MG63 (cell line): ENCODE measurements at places on chromosomes 5 and 9.

DNA sequence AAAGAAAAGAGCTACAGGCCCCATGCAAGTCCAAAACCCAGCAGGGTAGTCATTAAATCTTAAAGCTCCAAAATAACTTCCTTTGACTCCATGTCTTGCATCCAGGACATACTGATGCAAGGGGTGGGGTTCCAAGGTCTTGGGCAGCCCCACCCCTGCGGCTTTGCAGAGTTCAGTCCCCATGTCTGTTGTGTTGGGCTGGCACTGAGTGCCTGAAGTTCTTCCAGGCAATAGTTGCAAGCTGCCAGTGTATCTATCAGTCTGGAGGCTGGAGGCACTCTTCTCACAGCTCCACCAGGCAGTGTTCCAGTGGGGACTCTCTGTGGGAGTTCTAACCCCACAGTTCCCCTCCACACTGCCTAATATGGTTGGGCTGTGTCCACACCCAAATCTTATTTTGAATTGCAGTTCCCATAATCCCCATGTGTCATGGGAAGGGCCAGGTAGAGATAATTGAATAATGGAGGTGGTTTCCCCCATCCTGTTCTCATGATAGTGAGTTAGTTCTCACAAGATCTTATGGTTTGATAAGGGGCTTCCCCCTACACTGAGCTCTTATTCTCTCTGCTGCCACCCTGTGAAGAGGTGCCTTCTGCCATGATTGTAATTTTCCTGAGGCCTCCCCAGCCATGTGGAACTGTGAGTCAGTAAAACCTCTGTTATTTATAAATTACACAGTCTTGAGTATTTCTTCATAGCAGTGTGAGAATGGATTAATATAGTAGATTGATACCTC, 237.5 kb upstream of the ADRA1B start:
- no peak for DNase-seq

- DNase-seq = peak; percentile 69
Measured at GRCh38 chr5:17218353-17219005, 1.0 kb downstream of the BASP1 start.

GRCh38 chr5:55324815-55325418, 17.1 kb downstream of the MTREX start:
- no peak for DNase-seq

DNA sequence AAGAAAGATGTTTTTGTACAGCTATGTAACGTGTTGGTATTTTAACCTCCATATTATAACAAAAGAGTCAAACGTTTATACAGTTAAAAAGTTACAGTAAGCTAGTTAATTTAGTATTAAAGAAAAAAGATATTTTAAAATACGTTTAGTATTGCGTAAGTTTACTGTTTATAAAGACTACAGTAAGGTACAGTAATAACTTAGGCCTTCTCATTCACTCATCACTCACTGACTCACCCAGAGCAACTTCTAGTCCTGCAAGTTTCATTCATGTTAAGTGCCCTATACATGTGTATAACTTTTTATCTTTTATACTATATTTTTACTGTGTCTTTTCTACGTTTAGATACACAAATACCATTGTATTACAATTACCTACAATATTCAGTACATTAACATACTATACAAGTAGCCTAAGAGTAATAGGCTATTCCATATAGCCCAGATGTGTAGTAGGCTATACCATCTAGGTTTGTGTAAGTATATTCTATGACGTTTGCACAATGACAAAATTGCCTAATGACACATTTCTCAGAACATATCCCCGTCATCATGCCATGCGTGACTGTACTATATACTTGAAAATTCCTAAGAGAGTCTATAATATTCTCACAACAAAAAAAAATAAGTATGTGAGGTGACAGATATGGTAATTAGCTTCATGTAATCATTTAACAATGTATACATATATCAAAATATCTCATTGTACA, 33.8 kb downstream of the ERP44 start:
- DNase-seq = peak; percentile 15

GRCh38 chr9:32742296-32742695, 41.0 kb upstream of the TMEM215 start:
- DNase-seq = peak; percentile 44

DNA sequence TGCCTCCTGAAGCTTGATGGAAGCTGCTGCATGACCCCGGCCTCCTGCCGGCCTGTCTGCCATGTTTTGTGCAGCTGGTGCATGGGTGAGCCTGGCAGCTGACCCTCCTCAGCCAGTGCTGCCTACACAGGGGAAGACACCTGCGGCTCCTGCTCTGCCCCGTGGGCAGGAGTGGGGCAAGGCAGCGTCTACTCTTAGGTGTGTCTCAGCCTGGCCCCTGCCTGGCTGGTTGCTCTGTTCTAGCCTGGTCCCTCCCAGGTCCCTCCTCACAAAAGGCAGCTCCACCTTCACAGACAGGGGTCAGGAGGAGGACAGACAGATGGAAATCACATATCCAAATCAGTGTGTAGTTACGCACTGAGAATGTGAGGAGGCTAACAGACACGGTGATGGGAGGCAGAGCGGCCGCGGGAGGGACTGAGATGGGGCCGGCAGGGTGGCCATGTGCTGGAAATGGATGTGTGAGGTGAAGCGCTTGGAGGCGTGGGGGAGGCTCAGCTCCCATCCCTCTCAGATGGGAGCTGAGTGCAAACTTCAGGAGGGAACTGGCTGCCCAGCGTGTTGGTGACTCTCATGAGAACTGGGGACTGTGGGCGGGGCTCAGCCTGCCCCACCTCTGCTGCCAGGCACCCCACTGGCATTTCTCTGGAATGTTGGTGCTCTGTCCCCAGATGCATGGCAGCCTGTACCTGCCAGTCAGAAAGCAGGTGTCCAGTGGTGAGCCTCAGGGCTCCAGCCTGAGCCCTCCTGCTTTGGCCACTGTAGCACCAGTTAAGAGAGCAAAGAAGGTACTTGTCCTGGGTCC, 43.4 kb downstream of the PPARGC1B start:
- no peak for DNase-seq

- DNase-seq = no peak
Measured at GRCh38 chr9:137031904-137032640, at the start of gene FUT7. Gene FUT7, minus strand, starts transcription at chr9:137032088. Its CDS starts 97 bp downstream, at chr9:137031991.

- DNase-seq = no peak
Measured at GRCh38 chr9:15553528-15553898, 670 bp downstream of the CCDC171 start.

- DNase-seq = no peak
Measured at GRCh38 chr5:87268970-87269377, 1.3 kb downstream of the RASA1 start.

DNA sequence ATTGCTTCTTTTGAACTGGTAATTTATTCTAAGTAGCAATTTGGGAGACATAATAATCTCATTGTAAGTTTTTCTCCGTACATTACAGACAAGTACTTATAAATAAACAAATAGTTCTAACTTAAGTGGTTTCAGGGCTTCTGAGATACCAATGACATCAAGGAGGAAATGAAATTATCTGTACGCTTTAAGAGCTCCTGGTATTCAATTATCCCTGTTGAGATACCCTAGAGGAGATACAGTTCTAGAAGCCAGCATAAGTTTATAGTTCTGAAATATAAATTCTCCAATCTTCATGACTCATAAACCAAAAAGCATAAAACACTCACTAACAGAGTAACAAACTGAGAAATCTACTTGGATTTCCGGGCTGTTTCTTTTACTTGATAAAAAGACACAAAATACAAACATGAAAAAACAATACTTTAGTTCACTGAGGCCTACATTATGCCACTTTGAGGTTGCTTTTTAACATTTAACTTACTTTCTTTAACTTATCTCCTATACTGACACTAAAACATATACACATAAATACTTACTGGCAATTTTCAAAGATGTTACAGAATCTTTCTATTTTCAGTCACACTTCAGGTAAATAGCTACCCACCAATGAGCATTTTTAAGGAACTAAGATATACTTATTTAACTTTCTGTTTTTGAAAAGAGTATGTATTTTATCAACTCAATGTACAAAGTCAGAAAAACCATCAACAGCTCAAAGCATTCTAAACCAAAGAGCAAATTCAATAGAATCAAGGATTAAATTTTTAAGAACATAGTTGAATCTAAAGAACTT, 7.5 kb downstream of the DCTN4 start:
- no peak for DNase-seq

GRCh38 chr5:23035555-23036090, 182.5 kb upstream of the CDH12 start:
- DNase-seq = no peak

- no peak for DNase-seq
Measured at GRCh38 chr9:110213413-110214044, 5.6 kb upstream of the C9orf152 start.

DNA sequence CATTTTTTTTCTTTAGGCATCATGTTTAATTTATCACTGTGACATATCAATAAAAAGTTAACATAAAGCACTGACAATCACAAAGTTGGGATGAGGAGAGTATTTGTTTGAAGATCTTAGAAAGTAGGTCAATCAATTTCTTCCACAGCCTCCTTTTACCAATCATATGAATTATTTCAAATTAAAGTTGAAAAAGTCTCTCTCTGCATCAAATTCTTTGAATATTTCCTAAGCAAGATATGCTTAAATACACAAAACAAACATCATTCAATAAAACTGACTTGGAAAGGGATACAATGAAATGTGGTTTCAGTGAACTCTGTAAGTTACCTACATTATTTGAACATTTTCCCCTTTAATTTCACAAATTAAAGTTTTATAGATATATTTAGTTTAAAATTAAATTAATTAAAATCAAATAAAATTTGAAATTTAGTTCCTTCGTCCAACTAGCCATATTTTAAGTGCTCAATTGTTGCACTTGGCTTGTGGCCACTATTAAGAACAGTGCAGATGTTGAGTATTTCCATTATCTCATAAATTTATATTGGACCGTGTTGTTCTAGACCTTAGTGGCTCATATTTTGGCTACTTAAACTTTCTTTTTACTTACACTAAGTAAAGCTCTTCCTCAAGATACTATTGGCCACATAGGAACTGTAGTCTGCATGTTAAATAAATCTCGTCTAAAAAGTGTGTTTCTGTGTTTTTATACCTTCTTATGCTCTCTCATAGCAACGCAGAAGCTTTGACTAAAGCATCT, 949.7 kb upstream of the NUDT12 start:
- no peak for DNase-seq

DNA sequence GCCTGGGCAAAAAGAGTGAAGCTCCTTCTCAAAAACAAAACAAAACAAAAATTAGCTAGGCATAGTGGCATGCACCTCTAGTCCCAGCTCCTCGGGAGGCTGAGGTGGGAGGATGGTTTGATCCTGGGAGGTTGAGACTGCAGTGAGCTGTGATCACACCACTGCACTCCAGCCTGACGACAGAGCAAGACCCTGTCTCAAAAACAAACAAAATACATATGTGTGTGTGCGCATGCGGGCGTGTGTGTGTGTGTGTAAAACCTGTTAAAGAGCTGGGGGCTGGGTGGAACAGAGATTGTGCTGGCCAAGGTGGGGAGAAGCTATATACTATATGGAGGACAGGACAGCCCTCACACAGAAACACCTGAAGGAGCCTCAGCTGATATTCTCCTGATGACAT, 27.4 kb upstream of the DENND4C start:
- DNase-seq = no peak

GRCh38 chr5:30853158-30853557, 340.3 kb upstream of the CDH6 start:
- DNase-seq = no peak

DNA sequence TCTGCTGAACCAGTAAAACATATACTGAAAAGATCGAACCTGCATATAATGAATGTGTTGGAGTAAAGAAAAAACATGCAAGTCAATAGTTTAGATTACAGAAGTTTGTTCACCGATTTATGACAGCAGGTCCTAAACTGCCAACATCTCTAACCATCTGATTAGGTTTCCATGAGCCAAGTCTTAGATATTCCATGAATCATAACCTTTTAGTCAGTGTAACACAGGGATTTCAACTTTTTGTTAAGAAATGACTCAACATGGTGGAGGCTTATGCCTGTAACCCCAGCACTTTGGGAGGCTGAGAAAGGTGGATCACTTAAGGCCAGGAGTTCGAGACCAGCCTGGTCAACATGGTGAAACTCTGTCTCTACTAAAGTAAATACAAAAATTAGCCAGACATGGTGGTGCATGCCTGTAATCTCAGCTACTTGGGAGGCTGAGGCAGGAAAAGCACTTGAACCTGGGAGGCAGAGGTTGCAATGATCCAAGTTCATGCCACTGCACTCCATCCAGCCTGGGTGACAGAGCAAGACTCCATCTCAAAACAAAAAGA, 38.7 kb downstream of the APC start:
- DNase-seq = peak; percentile 46

DNA sequence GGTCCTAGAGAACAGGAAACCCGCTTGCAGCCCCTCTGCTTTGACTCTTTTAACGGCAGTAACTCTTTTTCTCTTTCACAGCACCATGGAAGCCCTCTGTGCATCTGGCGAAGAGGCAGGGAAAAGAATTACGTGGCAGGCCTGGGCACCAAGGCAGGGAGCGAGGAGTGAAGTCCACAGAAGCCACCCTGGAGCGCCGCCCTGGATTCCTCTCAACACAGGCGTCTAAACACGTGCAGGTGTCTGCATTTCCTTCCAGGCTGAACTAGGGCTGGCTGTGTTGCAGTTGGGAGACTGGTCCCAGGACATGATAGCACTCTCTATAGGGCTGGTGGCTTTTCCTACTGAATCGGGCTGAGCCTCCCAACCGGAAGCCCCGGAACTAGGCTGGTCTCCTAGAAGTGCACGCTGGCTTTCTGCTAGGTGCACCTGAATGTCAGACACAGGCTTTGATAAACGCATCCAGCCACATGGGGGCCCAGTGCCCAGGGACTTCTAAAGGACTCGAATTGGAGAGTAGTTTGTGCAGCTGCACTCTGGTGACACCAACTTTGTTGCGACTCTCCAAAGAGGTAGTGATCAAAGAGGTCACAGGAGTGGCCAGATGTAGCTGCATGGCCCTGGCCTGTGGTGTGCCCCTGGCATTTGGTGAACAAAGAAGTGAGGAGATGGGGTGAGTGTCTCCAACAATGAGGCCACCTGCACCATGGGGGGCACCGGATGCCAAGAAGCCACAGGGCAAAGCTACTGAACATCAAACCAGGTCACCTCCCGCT, 54.5 kb downstream of the AK8 start:
- DNase-seq = no peak

GRCh38 chr9:847505-847904, 6.0 kb downstream of the DMRT1 start:
- DNase-seq = no peak

DNA sequence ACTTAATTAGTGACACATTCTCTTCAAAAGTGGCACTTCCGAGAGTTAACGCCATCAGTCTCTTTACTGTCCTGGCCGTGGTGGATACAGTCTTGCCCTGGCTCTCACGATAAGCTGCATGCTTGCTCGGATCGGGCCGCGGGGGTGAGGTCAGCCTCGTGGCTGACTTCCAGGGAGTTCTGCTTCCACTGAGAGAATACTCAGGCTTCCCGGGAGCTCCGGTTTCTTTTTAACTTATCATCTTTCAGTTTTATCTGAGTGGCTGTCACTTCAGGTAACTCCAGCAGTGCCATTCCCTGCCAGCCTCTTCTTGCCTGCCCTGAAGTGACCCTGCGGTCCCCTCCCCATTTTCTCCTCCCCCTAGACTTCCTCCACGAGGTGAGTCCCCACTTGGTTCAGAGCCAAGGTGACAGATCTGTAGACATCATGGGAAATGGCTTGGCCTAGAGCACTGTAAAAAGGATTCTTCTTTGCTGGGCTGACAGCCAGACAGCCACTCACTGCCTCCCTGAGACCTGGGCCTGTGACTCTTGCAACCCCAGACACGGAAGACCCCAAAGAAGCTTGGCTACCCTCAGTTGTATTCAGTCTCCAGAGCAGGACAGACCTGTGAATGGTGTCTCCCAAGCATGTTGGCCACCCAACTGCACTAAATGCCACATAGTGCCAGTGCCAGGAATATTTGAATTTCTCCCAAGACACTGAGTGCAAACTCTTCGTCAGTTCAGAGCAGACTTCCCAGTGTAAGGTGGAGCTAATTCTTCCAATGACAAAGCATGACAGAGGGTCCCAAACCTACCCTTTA, 95.1 kb downstream of the DAPK1 start:
- DNase-seq = peak; percentile 86
